Calu3 (cell line): ENCODE measurements at places on chromosomes 1 and 21. TPM values are rescaled to one million over a fixed set of nuclear protein-coding genes. Genes with fewer than 3 reads are reported as not detected.

CSRP1 gene
- 69.9 and 73.5 TPM in 2 replicates for total RNA-seq

KCTD3 gene
- total RNA-seq, result 48.8 and 50.2 TPM in 2 replicates

DMRTA2 gene
- total RNA-seq, result 0.19 and 0.37 TPM in 2 replicates

ERG gene
- total RNA-seq, result not detected in 2 replicates

DNA sequence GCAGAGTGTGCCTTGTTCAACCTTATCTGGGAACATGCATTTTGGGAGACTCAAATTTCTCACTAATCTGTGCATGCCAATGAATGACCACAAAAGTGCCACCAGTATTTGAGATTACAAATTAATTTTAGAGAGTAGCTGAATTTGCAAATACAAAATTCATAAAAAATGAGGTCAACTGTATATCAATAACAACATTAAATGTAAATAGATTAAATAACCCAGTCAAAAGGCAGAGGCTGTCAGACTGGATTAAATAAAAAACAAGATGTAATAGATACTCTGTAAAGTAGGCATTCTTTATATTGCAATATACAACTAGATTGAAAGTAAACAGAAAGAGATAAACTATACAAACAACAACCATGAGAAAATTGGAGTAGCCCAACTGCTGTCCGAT, 5.5 kb upstream of the KRTAP10-3 start:
- H3K4me3 ChIP-seq, result no peak overlapping the region
- no peak overlapping the region for H3K27ac ChIP-seq
- H3K4me1 ChIP-seq, result no peaks in the 10 kb centered on the region
- H3K36me3 ChIP-seq, result no peaks in the 10 kb centered on the region
- DNase-seq, result no peak

GRCh38 chr1:53430779-53431178, 28.4 kb upstream of the DMRTB1 start:
- no peaks in the 10 kb centered on the region for H3K36me3 ChIP-seq
- no peaks in the 10 kb centered on the region for H3K4me1 ChIP-seq
- H3K27ac ChIP-seq, result no peak overlapping the region
- no peak for DNase-seq
- H3K27me3 ChIP-seq, result peaks cover 67% of the 10 kb centered on the region

GRCh38 chr1:245310571-245311531, 156.1 kb downstream of the KIF26B start:
- H3K4me3 ChIP-seq, result no peak overlapping the region
- DNase-seq, result no peak
- H3K4me1 ChIP-seq, result no peaks in the 10 kb centered on the region
- no peaks in the 10 kb centered on the region for H3K36me3 ChIP-seq

- H3K27ac ChIP-seq, result no peak overlapping the region
- H3K4me3 ChIP-seq, result no peak overlapping the region
- no peaks in the 10 kb centered on the region for H3K36me3 ChIP-seq
Observed at GRCh38 chr1:201192261-201192788, 1.7 kb downstream of the IGFN1 start.

DNA sequence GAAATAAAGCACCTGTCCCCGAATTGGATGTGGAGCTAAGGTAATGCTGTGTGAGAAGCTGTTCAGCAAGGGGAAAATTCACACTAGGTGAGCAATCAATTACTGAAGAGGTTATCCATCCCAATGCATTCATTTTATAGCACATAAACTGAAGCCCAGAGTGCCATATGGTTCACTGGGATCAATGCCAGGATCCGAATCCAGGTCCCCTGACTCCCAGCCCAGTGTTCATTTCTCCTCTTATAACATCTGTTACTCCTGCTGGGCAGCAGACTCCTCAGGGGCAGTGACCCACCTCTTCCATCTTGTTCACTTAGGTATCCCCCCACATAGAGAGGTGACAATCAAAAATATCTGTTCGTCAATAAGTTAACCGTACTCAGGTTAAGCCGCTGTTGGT, 13.2 kb upstream of the SEC16B start:
- H3K36me3 ChIP-seq, result no peaks in the 10 kb centered on the region
- no peak overlapping the region for H3K27ac ChIP-seq
- H3K27me3 ChIP-seq, result no peaks in the 10 kb centered on the region

- peak overlapping the region; percentile 76 for H3K27ac ChIP-seq
- peaks cover 35% of the 10 kb centered on the region for H3K4me1 ChIP-seq
- H3K4me3 ChIP-seq, result no peak overlapping the region
- peak; percentile 90 for DNase-seq
- H3K27me3 ChIP-seq, result peaks cover 20% of the 10 kb centered on the region
Observed at GRCh38 chr1:209692745-209693504, 11.7 kb upstream of the HSD11B1 start.

- no peak for DNase-seq
- H3K27me3 ChIP-seq, result no peaks in the 10 kb centered on the region
- H3K36me3 ChIP-seq, result peaks cover 22% of the 10 kb centered on the region
Observed at GRCh38 chr1:32904797-32905196, 3.6 kb upstream of the TMEM54 start.

DNA sequence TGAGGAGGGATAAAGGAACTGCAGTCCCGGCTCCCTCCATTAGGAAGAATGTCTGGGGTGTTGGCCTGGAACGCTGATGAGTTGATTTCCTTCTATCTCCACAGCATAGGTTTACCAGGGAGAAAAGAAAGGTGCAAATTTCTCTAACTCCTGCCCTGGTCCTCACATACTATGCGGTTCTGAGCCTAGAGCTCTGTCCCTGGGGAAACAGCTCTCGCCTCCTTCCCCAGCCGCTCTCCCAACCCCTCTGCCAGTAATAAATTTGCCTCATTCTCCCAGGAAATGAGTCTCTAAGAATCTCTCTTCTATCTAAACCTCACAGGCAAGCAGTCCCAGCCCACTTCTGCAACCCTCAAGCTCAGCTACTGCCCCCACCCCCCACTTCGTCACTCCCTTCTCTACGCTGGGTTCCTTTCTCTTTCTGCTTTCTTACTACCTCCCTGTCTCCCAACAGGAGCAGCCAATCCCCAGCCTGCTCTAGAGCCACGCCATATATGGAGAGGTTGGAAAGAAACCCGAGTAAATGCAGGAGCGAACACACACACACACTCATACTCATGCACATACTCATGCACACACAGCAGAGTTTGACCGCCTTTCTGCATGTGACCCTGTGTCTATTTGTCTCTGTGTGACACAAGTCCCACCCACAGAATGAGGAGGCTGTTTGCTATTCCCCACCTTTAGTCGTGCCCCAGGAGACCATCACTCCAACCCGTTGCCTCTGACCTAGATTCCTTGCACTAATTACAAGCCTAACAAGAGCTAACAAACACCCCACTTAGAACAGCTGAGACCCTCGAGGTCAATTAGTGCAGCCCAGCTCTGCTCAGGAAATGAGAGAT, 13.4 kb downstream of the PLEKHO1 start:
- peak overlapping the region; percentile 27 for H3K4me3 ChIP-seq
- H3K36me3 ChIP-seq, result no peaks in the 10 kb centered on the region
- H3K4me1 ChIP-seq, result peaks cover 8% of the 10 kb centered on the region
- peaks cover 26% of the 10 kb centered on the region for H3K27me3 ChIP-seq

GRCh38 chr1:36944883-36945282, 89.4 kb downstream of the GRIK3 start:
- no peak overlapping the region for H3K27ac ChIP-seq
- DNase-seq, result no peak
- H3K4me1 ChIP-seq, result no peaks in the 10 kb centered on the region
- no peak overlapping the region for H3K4me3 ChIP-seq
- peaks cover 70% of the 10 kb centered on the region for H3K27me3 ChIP-seq

DNA sequence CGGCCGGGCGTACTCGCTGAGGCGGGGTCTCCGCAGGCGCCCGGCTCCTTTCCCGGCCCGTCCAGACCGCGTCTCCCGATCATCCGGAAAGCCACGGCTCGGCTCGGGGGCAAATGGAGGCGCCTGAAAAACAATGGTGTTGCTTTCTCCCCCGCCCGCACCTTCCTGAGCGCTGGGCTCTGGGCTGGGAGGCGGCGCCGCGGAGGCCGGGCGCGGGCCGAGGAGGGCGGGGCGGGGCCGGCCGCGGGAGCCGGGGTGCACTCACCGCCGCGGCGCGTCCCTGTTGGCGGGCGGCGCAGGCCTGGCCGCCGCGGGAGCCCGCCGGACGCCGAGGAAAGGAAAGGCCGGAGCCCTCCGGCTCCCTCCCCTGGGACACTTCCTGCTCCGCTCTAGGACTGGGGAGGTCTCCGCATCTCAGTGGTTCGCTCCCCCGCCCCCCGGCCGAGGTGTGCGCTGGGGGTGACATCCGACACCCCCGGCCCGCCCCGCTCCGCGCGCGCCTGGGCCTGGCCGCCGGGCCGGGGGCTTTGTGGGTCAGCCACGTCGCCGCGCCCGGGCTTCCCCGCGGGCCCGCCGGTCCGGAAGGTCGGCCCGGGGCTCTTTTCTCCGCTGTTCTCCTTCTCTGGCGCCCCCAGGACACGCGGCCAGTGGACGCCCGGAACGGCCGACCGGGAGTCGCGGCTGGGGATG, at the start of gene ZNF496:
Gene ZNF496 (minus strand): TSS at position 343 of the 690 bp plus-strand sequence. CDS start 2,289 bp downstream, outside the sequence.
- H3K27ac ChIP-seq, result peak within 1 kb of the TSS; percentile 89
- H3K36me3 ChIP-seq, result peaks cover 34% of the 10 kb centered on the region

DNA sequence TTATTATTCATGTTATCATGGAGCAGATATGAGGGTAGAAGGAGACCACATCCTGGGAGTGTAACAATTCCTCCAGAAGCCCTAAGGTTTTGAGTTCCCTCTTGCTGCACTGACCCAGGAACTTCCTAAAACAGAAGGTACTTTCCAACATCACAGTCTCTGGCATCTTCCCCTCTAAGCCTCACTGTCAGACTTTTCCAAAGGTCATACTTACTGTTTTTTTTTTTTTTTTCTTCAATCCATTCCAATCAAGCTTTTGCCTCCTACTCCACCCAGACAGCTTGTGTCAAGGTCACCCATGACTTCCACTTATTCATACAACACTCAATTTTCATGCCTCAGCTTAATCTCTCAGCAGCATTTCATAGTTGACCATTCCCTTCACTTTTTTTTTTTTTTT, 18.4 kb upstream of the UQCRHL start:
- no peak overlapping the region for H3K4me3 ChIP-seq
- no peak overlapping the region for H3K27ac ChIP-seq
- no peaks in the 10 kb centered on the region for H3K27me3 ChIP-seq
- peaks cover 10% of the 10 kb centered on the region for H3K36me3 ChIP-seq
- DNase-seq, result no peak
- H3K4me1 ChIP-seq, result peaks cover 21% of the 10 kb centered on the region

GRCh38 chr1:32877211-32878110, 6.7 kb upstream of the FNDC5 start:
- no peak overlapping the region for H3K27ac ChIP-seq
- H3K4me3 ChIP-seq, result no peak overlapping the region
- DNase-seq, result no peak
- H3K36me3 ChIP-seq, result peaks cover 4% of the 10 kb centered on the region
- peaks cover 32% of the 10 kb centered on the region for H3K4me1 ChIP-seq

DNA sequence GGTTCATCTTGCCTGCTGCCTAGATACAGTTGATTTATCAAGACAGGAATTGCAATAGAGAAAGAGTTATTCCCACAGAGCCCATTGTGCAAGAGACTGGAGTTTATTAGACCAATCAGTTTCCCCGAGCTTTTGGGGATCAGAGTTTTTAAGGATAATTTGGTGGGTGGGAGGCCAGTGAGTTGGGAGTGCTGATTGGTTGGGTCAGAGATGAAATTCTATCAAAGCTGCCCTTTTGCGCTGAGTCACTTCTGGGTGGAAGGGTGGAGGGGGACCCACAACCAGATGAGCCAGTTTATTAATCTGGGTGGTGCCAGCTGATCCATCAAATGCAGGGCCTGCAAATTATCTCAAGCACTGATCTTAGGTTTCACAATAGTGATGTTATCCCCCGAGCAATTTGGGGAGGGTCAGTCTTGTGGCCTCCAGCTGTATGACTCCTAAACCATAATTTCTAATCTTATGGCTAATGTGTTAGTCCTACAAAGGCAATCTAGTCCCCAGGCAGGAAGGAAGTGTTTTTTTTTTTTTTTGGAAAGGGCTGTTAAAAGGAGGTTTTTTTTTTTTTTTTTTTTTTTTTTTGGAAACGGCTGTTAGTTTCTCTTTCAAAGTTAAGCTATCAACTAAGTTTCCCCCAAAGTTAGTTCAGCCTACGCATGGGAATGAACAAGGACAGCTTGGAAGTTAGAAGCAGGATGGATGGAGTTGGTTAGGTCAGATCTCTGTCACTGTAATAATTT, 7.4 kb downstream of the SLC16A4 start:
- no peaks in the 10 kb centered on the region for H3K4me1 ChIP-seq
- DNase-seq, result no peak

- H3K4me1 ChIP-seq, result no peaks in the 10 kb centered on the region
- no peak overlapping the region for H3K27ac ChIP-seq
- DNase-seq, result no peak
- H3K27me3 ChIP-seq, result no peaks in the 10 kb centered on the region
- no peak overlapping the region for H3K4me3 ChIP-seq
- no peaks in the 10 kb centered on the region for H3K36me3 ChIP-seq
Observed at GRCh38 chr1:71565262-71565661, 484.4 kb upstream of the ZRANB2 start.

GRCh38 chr21:39084073-39084472, 99.2 kb downstream of the PSMG1 start:
- no peak for DNase-seq
- no peaks in the 10 kb centered on the region for H3K36me3 ChIP-seq
- H3K4me3 ChIP-seq, result no peak overlapping the region
- H3K4me1 ChIP-seq, result no peaks in the 10 kb centered on the region
- peaks cover 11% of the 10 kb centered on the region for H3K27me3 ChIP-seq

DNA sequence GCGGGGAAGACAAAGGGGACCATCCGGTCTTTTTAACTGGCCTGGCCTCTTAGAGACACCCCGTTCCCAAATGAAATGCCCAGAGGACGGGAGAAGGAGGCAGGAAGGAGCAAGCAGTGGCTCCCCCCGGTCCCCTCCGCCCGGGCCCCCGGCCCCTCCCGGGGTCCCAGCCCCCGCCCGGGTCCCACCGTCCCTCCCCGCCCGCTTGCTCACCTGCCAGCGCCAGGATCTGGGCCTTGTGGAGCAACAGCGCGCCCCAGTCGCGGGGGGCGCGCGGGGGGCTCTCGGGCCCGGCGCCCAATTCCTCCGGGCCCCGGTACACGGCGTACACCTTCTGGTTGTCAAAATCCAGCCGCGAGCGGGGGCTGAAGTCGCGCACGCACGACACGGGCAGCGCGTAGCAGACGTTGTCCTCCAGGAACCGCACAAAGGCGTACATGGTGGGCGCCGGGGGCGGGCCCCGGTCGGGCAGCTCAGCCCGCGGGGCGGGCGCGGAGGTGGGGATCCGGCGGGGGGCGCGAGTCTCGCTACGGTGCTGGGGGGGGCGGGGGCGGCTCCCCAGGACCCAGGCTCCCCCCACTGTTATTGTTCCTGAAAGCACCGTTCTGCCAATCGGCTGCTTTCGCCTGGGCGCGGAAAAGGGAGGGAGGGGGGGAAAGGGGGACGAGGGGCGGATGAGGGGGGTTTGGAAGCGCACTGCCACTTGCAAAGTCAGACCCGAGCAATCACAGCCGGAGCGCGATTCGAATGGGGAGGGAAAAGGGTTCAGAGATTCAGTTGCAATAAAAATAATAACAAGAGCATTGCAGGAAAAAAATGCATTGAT, at the start of gene BEND5:
Gene BEND5 (minus strand): TSS at position 499 of the 826 bp plus-strand sequence. CDS start 60 bp downstream, at position 439.
- DNase-seq, result peak; percentile 6
- H3K27me3 ChIP-seq, result peaks cover 41% of the 10 kb centered on the region
- peaks cover 12% of the 10 kb centered on the region for H3K36me3 ChIP-seq
- H3K27ac ChIP-seq, result no peak within 1 kb of the TSS
- H3K4me1 ChIP-seq, result peaks cover 9% of the 10 kb centered on the region

DNA sequence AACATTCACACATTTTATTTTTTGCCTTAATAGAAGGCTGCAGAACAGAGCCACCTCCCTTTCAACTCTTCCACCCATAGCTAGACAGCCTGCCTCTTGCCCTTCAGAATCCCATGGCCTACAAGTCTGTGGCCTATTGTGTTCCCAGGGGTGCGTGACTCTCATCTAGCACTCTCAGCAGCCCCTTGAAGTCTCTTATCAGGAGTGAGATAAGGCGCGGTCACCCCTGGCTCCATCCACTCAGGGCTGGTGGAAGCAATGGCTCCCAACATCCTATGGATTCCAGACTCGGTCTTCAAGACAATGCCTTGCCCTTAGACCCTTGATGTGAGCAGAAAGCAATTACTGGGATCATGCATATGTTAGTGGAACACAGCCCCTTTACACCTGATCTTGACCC, 264.1 kb upstream of the GREM2 start:
- no peaks in the 10 kb centered on the region for H3K36me3 ChIP-seq
- H3K27me3 ChIP-seq, result no peaks in the 10 kb centered on the region
- no peaks in the 10 kb centered on the region for H3K4me1 ChIP-seq
